Urinary bladder (tissue), 4 donors: ENCODE measurements at places on chromosomes 13 and 19. TPM values are rescaled to one million over a fixed set of nuclear protein-coding genes. Genes with fewer than 3 reads are reported as not detected.

Gene ZNF841
- polyA plus RNA-seq = 7.0 TPM

Gene TMEM221
- polyA plus RNA-seq = 0.82 TPM

Gene ZNF728
- polyA plus RNA-seq = 0.62 TPM

Gene TICAM1
- 13.7 TPM for polyA plus RNA-seq

Gene KLF16
- polyA plus RNA-seq = 17.6 TPM

Gene ZNF460
- 0.85 TPM for polyA plus RNA-seq

Gene FPR3
- polyA plus RNA-seq = 5.8 TPM

Gene KASH5
- polyA plus RNA-seq = not detected

Gene NLRP5
- polyA plus RNA-seq = not detected

Gene ZGLP1
- 3.4 TPM for polyA plus RNA-seq

Gene PIP5K1C
- polyA plus RNA-seq = 60.8 TPM

Gene ENOX1
- 4.3 TPM for polyA plus RNA-seq

Gene TMEM59L
- 5.5 TPM for polyA plus RNA-seq

DNA sequence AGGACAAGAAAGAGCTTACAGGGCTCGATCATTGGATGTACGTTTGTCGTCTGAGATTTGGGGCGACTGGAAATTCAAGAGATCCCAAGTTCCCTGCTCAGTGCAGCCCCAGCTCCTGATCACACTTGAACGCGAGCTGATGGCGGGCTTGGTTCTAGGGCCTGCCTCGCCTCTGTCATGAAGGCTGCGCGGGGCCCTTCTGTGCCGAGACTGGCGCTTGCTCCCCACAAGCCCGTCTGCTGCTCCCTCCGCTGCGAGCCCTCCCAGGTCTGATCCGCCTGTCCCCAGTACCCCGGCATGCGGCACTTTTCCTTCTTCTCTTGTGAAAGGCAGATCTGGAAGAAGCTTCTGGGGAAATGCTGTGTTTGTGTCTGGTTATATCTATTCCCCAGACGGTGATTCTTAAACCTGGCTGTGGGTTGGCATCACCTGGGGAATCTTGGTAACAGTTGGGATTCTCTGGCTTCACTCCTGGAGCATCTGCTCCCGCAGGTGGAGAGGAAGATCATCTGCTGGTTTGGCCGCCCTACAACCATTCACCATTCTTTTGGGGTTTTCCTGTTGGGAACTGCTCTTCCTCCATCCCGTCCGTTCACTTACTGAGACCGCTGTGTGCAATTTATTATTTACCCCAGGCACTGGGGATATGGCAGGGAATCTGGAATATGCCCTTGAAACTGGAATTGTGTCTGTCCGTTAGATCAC is 43.6 kb downstream of the SIPA1L3 start:
- DNase-seq = no peak

- no peak for DNase-seq
Observed at GRCh38 chr19:1648459-1648849, 4.0 kb downstream of the TCF3 start.

- DNase-seq = peak; percentile 55
Observed at GRCh38 chr13:109331898-109332297, 454.5 kb downstream of the IRS2 start.

DNA sequence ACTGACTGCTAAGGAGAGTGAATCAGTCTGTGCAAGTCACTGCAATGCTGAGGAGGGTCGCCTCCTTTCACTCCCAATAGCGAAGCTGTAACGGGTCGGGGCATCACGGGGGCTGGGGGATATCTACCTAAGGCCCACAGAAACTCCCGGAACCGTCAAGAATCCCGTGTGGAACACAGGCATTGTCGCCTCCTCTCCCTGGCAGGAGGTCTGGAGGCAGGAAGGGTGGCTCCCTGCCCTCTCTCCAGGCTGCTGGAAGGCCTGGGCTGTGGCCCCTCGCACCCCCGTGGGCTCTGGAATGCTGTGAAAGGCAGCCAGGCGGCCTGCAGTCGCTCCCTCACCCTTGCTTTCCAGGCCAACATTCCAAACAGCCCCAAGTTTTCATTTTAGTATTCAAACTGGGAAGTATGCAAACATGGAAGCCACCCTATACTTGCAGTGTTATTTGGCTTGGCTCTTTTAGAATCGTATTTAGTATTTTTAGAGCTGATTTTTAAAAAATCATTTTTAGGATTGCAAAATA is 109.4 kb downstream of the CRYL1 start:
- no peak for DNase-seq

DNA sequence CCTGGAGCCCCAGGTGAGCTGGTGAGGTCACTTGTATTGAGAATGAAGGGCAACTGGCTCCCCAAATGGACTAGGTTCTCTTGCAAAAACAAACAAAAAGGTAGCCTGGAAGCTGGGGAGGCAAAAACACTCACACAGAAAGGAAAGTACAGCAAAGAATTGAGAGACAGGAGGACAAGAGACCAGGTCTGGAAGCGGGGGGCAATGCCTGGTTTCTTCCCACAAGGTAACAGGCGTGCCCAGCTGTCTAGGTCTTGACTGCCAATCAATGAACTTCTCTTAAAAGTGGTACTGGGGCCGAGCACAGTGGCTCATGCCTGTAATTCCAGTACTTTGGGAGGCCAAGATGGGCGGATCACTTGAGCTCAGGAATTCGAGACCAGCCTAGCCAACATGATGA is 356.4 kb upstream of the TSHZ3 start:
- DNase-seq = no peak

- DNase-seq = no peak
Observed at GRCh38 chr13:110560601-110561343, 750 bp downstream of the RAB20 start.

- no peak for DNase-seq
Observed at GRCh38 chr19:56149656-56150038, 8.6 kb downstream of the ZNF444 start.

DNA sequence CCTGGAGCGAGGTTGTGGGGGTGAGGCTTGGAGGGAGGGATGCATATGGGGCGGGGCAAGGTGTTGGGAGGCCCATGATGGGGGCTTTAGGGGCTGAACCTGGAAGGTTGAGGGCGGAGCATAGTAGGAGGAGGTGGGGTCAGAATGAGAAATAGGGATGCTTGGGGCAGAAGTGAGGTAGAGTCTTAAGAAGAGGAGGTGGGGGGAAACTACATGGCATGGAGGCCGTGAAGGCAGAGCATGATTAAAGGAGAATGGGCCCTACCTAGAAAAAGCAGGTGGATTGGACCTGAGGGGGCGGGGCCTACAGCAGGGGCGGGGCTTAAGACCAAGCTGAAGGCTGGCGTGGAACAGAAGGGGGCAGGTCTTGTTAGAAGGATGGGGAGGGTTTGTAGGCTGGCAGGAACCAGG is 799 bp downstream of the NR1H2 start:
- DNase-seq = no peak

GRCh38 chr13:50599927-50600326 is 243.6 kb downstream of the DLEU7 start:
- DNase-seq = no peak

- no peak for DNase-seq
Observed at GRCh38 chr19:48760504-48761205, 5.3 kb downstream of the FGF21 start.

DNA sequence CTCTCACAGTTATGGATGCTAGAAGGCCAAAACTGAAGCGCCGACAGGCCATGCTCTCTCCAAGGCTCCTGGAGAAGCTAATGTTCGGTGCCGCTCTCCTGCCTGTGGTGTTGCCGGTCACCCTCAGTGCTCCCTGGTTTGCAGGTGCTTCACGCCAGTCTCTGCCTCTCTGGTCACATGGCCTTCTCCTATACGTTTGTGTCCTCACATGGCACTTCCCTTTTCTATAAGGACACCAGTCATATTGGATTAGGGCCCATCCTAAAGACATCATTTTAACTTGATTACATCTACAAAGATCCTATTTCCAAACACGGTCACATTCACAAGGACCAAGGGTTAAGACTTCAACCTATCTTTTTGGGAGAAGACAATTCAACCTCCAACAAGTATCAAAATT is 671.3 kb upstream of the ARGLU1 start:
- DNase-seq = no peak

- no peak for DNase-seq
Observed at GRCh38 chr19:55225415-55225958, 3.1 kb downstream of the TMEM86B start.

GRCh38 chr13:23718996-23719395 is 148.8 kb downstream of the TNFRSF19 start:
- no peak for DNase-seq

DNA sequence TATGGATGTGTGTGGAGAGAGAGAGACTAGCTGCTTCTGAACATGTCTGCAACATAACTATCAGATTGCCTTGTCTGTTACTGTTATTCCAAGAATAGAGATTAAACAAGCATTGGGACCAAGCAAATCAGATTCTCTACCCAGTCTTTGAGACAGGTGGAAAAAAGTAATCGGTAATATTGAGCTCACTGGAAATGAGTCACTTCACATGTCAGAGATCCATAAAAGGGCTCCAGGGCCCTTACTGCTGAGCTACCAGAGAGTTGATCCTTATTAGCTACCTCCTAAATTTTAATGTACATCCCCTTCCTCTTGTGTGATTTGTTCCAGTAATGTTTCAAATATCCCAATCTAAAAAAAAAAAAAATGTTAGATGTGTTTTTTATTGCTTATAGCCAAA is 2118.0 kb downstream of the PCDH9 start:
- DNase-seq = no peak

- no peak for DNase-seq
Observed at GRCh38 chr13:96252903-96253302, 163.0 kb downstream of the HS6ST3 start.

- no peak for DNase-seq
Observed at GRCh38 chr13:79591493-79591892, 110.5 kb downstream of the NDFIP2 start.

DNA sequence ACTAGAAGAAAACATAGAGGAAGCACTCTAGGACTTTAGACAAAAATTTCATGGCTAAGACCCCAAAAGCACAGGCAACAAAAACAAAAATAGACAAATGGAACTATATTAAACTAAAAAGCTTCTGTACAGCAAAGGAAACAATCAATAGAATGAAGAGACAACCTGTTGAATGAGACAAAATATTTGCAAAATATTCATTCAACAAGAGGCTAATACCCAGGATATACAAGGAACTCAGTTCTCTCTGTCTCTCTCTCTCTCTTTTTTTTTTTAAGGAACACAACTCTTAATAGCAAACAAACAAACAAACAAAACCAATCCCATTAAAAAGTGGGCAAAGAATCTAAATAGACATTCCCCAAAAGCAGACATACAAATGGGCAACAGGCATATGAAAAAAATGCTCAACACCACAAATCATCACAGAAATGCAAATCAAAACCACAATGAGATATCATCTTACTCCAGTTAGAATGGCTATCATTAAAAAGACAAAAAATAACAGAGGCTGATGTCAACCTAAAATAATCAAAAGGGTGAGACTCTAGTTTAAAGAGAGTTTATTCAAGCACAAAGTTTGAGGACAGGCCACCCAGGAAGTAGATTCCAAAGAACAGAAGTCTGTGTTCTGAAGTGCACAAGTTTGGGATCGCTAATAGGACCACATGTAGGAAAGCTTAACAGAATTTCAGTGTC is 27.1 kb upstream of the SLC7A9 start:
- no peak for DNase-seq

- DNase-seq = no peak
Observed at GRCh38 chr19:41543582-41543981, 32.4 kb upstream of the CEACAM21 start.

DNA sequence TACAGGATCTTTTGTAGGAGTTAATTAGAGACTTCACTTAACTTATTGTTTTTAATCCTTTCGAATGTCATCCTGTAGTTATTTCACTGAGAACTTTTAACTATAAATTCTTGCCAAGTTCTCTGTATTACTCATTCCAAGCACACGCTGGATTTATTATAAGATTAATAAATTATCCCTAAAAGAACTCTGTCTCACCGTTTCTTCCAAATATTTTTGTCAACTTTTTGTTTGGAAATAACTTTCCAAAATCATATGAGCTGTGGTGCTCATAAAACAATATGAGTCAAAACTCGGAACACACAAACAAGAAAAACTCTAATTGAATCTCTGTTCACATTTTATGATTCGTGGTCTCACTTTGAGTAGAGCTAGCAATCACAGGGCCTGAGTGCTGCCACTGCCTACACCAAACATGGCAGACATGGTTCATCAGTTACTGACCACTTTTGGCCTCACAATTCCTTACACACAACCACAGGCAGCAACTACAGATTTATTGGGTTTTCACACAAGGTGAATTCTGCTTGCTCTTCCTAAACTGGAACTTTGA is 412.0 kb downstream of the FGF14 start:
- DNase-seq = no peak
